ENCODE measurements at places on chromosomes 2 and 18.

- no peak for DNase-seq
These were observed 10.5 kb downstream of the CHMP1B start for GRCh38 chr18:11861583-11862288.

- no peak for DNase-seq
These were observed 6.0 kb upstream of the GLI2 start for GRCh38 chr2:120729406-120730399.

GRCh38 chr18:40904295-40904694 is 1050.7 kb upstream of the PIK3C3 start:
- DNase-seq = no peak

- DNase-seq = no peak
These were observed 67.4 kb downstream of the RNF152 start for GRCh38 chr18:61825386-61825785.

DNA sequence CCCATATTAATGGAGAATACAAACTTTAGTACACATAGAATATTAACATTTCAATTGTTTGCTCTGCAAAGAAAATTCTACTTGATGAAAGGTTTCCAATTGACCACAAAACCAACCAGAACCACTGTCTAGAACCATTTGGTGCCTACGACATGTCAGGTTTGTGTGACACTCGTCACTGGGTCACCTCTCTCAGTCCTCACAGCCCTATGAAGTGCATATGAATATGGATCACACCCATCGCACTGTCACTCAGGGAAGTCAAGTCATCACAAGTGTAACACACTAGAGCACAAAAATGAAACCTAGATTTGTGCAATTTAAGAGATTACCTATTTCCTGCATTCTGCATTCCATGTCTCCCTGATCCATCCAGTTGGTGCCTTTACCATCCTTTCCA is 43.7 kb downstream of the PTPN2 start:
- DNase-seq = no peak

All from NCI-H1092 treated with DMSO at 0.1 percent for 48 hours (cell line).